ENCODE measurements at places on chromosomes 6 and 20.

GRCh38 chr20:63895202-63895951 is 451 bp downstream of the DNAJC5 start:
- no peak for DNase-seq

DNA sequence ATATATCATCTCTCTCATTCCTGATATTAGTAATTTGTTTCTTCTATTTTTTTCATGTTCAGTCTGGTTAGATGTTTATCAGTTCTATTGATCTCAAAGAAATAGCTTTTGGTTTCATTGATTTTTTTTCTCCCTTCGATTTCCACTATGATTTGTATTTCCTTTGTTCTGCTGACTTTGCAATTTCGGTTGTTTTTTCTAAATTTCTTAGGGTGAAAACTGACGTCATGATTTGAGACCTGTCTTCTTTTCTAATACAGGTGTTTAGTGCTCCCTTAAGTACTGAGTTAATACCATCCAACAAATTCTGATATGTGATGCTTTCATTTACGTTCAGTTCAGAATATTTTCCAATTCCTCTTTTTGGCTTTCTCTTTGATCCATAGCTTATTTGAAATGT is 25.2 kb downstream of the STX7 start:
- no peak for DNase-seq

DNA sequence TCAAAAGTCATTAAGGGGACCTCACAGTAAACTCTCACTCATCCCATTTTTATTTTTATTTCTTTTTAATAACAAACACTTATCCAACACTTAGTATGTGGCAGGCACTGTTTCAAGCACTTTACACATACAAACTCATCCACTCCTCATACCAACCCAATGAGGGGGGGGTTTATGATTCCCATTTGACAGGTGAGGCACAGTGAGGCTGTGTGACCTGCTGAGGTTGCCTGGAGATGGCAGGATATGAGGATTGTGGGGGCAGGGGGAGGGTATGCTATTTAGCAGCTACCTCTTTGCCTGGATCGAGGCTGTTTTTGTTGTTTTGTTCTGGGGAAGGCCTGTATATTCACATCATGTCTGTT is 219.8 kb downstream of the KIF16B start:
- DNase-seq = no peak

DNA sequence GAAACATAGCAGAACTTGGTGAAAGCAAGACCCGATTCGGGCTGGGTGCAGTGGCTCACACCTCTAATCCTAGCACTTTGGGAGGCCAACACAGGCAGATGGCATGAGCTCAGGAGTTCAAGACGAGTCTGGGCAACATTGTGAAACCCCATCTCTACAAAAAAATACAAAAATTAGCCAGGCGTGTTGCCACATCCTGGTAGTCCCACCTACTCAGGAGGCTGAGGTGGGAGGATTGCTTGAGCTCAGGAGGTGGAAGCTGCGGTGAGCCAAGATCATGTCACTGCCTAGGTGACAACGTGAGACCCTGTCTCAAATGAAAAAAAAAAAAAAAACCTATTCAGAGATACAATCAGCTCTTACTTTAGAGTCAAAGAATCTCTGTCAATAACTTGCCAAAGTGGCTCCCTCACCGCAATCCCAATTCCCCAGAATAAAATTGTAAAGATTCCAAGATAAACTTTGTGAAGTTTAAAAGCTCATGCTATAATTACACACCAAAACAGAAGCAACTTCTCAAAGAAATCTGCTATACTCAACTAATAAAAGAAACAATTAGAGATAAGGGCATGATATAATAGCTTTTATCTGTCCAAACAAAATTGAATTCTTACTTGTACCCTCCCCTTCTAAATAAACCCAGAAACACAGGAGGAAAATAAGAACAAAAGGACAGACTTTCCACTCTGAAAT is 33.6 kb downstream of the CDK19 start:
- DNase-seq = no peak

- no peak for DNase-seq
These were observed 14.5 kb downstream of the PKIG start for GRCh38 chr20:44596876-44597275.

All from HEK293T (cell line).